Activated CD4-positive, alpha-beta memory T cell treated with anti-CD3 and anti-CD28 coated beads for 36 hours (primary cell): ENCODE measurements at places on chromosomes 3 and 15.

DNA sequence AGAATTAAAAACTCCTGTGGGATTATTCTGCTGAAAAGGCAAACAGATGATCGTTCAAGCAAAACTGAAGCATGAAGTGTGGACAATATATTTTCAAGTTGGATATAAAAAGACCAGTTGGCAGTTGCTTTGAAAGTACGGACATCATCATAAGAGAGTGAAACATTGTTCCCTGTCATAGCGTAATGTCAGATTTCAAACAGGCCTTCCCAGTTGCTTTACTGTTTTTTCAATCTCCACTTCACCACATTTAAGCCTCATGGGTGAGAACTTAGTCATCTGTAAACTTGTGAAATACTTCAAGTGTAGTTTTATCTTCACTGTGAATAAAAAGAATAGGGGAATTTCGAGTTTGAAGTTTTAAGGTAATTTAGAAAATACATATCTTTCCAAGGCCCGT, 435.1 kb upstream of the CNTN3 start:
- DNase-seq: no peak

DNA sequence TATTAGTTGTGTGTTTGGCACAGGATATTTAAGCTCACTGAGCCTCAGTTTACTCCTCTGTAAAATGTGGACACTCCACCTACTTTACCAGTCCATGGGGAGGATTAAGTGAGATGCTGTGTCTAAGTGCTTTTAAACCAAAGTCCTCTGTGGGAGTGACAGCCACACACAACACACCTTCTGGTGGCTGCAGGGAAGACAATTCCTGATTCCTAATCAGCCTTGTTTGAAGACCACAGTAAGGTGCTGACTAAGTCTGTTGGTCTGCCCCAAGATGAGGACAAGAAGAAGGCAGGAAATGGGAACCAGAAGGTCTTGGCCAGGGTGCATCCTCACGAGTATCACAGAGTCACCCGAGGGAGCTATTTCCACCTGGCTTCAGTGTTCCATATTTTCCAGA, 52.3 kb downstream of the EPHB1 start:
- no peak for DNase-seq

GRCh38 chr15:100809151-100809550, 70.5 kb upstream of the ALDH1A3 start:
- no peak for DNase-seq

DNA sequence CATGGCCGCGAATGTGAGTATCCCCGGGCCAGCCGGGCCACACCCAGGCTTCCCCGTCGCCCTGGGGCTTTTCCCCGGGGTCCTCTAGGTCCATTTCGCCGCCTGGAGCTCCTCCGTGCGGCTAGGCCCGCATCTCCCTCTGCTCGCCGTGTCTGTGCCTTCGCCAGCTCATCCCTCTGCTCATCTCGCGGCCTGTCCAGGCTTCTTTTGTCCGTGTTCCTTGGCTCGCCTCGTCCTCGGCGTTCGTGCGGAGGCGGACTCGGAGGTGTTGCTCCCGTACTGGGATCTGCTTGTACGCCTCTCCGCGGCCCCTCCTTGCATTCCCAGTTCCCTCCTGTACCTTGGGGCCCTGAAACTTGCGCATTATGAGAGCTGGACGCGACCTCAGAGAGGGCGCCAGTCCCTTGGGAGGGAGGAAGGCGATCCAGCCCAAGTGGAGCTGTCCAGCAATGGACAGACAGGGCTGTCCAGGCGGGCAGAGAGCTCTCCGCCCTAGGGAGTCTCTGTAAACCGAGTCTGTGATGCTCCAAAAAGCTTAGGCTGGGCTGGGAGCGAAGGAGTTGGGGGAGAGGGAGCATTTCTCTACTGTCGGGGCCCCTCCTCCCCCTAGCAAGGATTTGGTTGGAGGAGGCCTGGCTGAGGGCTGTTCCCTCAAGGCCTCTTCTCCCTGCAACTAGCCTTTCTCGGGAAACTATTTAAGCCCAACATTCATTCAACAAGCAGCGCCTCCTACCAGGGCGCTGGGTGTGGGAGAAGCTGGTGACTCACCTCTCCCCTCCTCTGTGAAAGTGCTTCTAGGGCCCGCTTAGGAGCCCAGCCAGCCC, 553 bp downstream of the TMEM43 start:
- DNase-seq: peak; percentile 80

DNA sequence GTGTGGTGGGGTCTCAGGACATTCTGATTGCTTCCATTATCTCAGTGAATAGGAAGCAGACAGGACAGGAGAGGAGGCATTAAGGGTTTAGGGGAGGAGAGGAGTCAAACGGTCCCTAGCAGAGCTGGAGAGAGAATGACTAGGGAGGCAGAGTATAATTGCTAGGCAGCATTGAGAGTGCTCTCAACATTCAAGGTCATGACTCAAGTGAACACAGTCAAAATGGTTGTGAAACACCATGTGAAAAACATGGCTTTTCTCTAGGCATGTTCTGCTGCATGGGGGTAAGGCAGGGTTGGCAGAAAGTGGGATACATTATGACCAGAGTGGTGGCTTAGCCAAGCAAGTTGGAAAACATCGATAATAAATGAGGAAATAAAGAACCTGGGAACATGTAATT, 19.5 kb upstream of the HRH1 start:
- no peak for DNase-seq

- DNase-seq: no peak
Measured at GRCh38 chr3:182973047-182973446, 7.3 kb downstream of the DCUN1D1 start.

- DNase-seq: no peak
Measured at GRCh38 chr15:82168296-82168695, 94.2 kb downstream of the EFL1 start.

GRCh38 chr3:16816048-16816780, 68.5 kb upstream of the PLCL2 start:
- DNase-seq: no peak

DNA sequence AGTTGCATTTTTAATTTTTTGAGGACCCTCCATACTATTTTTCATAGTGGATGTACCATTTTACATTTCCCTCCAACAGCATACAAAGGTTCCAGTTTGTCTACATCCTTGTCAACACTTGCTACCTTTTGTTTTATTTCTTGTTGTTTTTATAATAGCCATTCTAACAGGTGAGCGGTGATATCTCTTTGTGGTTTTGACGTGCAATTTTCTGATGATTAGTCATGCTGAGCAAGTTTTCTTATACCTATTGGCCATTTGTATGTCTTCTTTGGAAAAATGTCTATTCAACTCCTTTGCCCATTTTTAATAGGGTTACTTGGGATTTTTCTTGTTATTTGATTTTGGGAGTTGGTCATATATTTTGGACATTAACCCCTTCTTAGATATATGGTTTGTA, 187.0 kb downstream of the CDIN1 start:
- DNase-seq: no peak

DNA sequence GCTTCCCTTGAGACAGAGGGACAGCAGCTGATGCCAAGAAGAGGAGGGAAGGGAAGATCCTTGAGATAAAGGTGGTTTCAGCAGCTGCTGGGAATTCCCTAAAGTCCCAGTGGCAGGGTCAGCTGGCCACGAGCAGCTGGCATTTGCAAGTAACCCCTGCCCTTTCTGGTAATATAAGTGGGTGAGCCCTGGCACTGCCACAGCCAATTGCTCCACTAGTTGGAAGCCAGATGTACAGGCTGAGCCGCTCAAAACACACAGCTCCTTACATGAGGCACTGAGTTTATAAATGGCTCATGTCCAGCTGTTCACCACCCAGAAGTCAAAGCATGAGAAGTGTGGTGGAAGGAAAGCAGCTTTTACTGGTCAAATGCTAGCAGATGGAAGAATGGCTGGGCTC, 35.4 kb downstream of the PRR20G start:
- no peak for DNase-seq

GRCh38 chr3:17055374-17056276, 170.9 kb downstream of the PLCL2 start:
- no peak for DNase-seq

- DNase-seq: peak; percentile 27
Measured at GRCh38 chr3:112776000-112776399, 70.7 kb downstream of the CD200R1L start.

- DNase-seq: no peak
Measured at GRCh38 chr3:161925749-161926360, 429.2 kb downstream of the OTOL1 start.

DNA sequence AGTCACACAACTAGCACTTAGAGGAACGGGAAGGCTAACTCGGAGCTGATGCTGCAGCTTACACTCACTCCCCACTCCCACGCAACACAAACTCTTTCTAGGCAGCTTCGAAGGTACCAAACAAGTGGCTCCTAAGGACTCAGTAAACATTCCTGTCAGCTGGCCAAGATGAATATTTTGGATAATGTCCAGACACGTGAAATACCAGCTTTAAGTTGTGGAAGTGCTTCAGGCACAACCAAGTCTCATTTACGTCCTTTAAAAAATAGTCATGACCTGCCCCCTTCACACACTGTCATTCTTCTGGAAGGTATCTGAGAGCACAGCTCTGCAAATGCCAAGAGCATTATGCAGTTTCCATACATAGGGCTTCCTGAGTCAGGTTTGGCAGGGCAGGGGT, 1005.9 kb upstream of the CFAP20DC start:
- DNase-seq: no peak

DNA sequence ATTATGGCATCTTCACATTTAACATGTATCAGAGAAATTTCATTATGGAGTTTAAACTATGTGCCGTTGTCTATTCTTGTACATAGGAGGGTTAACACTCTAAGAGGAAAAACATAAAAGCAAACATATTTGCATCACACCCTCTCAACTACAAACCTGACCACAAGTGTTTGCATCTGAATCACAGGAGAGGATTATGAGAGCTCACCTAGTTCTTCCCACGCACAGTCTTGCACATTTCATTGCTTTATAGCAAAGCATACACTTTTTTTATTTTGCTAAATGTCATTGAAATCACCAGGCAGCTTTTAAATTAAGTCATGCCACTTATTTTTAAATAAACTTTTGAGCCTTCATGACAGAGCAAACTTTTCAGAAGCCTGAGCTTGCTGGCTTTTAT, 12.5 kb downstream of the TRAT1 start:
- DNase-seq: peak; percentile 49

DNA sequence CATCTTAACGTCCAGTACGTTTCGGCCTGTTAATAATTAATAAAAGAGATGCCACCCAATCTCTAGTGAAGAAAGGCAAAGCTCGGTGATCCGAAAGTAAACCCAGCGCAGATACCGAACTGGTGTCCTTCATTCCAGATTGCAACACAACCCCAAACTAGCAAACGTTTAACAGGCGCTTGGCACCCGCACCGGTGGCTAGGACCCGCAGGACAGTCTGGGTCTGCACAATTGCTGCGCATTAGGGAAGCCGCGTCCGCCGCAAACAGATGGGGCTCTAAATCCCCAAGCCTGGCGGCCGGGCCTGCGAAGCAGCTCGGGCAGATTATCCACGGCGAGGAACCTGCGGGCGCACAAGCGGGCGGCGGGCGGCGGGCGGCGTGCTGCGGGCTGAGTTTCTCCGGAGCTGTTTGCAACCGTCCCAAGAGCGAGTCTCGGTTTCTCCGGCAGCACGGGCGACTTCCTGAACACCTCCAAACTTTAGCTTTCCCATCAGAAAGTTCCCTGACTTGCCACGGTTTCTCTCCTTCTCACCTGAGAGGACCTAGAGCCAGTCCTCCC, 112.1 kb upstream of the ICE2 start:
- DNase-seq: peak; percentile 70

GRCh38 chr3:38327335-38328009, 19.1 kb upstream of the XYLB start:
- DNase-seq: no peak

GRCh38 chr15:97729270-97729669, 231.2 kb upstream of the ARRDC4 start:
- DNase-seq: no peak

DNA sequence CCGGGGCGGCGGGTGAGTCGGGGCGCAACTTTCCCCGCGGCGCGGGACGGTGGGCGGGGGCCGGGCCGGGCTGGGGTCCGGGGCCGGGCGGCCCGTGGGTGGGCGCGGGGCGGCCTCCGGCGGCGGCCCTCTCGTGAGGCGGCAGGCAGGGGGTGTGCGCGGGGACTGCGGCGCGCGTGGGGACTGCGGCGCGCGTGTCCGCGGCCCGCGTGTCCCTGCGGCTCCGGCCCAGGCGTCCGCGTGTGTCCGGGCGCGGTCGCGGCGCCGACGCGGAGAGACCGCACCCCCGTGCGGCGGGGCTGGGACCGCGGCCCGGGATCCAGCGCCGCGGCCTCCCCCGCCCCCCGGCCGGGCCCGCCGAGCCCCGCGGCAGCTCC, 349 bp downstream of the PLXNA1 start:
- DNase-seq: no peak

GRCh38 chr15:85869124-85869523, 74.4 kb upstream of the KLHL25 start:
- DNase-seq: no peak

DNA sequence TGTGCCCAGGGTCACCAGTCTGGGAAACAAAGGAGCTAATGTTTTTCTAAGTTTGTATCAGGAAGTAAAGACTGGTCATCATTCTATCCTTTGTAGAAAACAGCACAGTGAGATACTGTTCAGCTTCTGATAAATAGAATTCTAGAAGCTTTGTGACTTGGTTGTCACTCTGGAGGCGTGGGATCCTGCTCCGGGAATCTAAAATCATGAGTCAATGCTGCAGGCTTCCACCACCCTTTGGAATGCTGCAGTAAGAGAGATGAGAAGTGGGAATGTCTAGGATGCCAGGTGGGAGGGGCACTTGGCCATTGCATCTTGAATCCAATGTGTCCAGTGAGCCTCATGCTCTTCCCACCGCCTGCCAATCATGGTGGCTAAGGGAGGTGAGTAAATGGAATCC, 40.9 kb downstream of the SAMMSON start:
- no peak for DNase-seq

- no peak for DNase-seq
Measured at GRCh38 chr3:129333891-129334290, 55.2 kb downstream of the HMCES start.

GRCh38 chr15:88752951-88753350, 50.3 kb upstream of the ACAN start:
- DNase-seq: no peak

DNA sequence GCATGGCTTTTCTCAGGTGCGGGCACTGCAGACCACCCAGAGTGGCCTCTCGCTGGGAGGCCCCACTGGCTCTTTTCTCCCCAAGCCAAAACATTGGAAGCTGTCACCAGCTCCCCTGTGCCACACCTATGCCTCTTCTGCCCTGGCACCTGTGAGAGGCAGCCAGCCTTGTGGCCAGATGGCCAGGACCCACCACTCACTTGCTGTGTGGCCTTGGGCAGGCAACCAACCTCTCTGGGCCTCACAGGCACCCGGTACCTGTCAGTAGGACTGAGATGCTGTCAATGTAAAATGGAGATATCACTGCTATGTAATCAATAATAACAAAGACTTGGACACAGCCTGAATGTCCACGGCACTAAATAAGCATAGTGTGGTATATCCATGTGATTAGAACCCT, 36.5 kb downstream of the SRPRB start:
- no peak for DNase-seq

GRCh38 chr3:63279005-63279841, 1.1 kb downstream of the SYNPR start:
- no peak for DNase-seq

- no peak for DNase-seq
Measured at GRCh38 chr3:157769378-157769777, 266.2 kb upstream of the VEPH1 start.
